ENCODE measurements at places on chromosomes 4 and X.

- no peak for DNase-seq
Measured at GRCh38 chrX:15804563-15804962, 14.3 kb downstream of the ZRSR2 start.

DNA sequence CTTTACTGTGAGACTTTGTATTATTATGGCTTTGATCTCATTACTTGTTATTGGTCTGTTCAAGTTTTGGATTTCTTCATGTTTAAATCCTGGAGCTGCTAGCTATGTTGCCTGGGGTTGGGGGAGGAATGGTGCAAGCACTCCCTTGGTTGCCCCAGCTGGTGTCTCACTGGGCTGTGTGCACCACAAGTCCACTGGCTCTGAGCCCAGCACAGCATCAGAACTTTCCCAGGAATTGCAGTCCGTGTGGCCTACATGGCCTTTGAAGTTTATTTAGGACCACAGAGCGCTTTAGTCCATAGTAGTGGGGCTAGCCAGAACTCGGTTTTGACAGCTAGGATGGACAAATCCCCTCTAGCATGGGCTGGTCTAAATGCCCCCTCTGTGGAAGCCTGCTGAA is 278.8 kb upstream of the RPS6KA3 start:
- no peak for DNase-seq

DNA sequence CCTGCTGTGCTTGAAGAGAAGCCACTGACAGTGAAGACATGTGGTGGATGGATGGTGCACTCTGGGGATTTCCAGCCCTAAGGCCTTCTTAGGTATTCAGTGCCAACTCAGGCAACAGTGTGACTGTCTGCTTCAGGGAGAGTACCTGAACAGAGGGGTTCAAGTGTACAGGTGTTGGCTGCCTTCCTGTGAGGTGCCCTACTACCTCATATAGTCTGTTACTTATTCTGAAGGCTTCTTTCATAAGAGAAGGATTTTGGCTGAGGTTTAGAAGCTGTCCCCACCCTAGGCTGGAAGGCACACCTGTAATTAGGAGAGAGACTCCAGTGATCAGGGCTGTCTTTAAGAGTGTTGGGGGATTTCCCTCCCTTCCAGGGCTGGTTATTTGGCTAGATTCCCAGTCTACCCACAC is 1.8 kb downstream of the FTHL17 start:
- no peak for DNase-seq

DNA sequence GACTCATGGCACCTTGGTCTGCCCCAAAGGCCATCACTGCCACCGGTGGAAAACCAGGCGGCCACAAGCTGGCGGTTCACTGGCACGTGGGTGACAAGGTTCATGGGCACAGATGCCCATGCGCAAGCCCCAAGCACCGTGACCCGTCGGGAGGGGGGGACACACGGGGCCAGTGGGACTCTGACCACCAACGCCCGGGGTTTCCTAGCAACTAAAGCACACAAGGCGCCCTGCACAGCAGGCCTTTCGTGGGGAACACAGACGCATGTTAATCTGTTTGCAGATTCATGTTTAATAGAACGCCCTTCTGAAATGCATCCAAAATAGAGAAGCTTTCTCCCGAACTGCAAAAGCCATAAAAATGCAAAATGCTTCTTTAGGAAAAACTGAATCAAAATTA is 43.9 kb downstream of the FAM53A start:
- DNase-seq: no peak

DNA sequence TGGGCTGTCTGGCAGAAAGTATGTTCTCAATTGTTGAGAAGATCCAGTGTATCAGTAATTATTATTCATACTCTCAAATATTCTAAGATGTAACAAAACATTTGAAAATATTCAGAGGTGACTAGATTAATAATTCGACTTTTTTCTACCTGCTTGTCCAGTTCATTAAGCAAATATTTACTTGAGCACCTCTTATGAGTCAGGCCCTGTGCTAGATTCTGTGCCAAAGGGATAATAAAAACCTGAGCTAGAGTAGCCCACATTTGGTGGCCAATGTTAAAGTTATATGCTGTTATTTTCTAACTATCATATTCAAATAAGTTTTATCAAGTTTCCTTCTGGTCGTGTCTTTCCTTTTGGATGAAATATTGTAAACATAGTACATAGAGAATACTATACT is 58.5 kb downstream of the ARHGAP10 start:
- no peak for DNase-seq

GRCh38 chr4:80011636-80012236 is 61.3 kb downstream of the ANTXR2 start:
- no peak for DNase-seq

DNA sequence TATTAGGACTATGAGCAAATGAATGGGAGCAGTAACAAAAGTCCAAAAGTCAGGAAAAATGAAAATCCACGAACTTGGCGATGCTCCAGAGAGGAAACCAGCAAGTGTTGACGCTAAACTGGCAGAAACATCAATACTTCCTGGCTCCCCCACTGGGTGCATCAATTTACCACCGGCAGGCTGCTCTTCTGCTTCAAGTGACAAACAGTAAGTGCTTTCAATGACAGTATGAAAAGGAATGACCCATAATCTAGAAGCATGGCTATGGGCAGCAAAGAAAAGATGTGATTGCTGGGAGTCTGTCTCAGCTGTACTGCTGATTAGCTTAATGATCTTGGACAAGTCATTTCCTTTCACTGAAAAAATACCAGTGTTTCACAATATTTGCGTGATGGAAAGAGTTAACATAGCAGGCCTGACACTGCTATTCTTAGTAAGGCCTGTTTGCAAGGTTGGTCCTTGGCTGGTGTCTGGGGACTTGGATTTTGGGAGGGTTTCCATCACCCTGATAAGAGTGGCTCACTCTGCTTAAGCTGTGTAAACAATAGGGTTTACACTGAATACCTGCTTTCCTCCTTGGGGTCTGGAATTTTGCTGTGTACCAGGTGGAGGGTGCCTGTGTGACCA is 8.7 kb downstream of the ATP11C start:
- DNase-seq: no peak

DNA sequence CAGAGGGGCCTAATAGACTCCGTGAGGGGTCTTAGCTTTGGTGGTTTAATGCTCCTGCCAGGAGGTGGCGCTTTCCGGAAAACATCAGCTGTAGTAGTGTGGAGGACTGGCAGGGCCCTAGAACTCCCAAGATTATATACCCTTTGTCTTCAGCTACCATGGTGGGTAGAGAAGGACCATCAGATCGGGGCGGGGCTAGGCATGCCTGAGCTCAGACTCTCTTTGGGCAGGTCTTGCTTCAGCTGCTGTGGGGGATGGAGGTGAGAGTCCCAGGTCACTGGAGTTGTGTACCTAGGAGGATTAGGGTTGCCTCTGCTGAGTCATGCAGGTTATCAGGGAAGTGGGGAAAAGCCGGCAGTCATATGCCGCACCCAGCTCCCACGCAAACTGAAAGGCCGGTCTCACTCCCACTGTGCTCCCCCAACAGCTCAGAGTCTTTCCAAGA is 63.0 kb upstream of the AGA start:
- no peak for DNase-seq

All from stimulated activated CD4-positive, alpha-beta T cell treated with anti-CD3 and anti-CD28 coated beads, Interleukin-1b, Interleukin-23, amount 100 ng/mL, for 1 hour (primary cell).